ENCODE measurements at places on chromosomes 5 and 9.

- DNase-seq = no peak
These were observed 242.2 kb downstream of the FER start for GRCh38 chr5:108989761-108990392.

- DNase-seq = no peak
These were observed 13.7 kb upstream of the SOWAHA start for GRCh38 chr5:132799392-132799791.

DNA sequence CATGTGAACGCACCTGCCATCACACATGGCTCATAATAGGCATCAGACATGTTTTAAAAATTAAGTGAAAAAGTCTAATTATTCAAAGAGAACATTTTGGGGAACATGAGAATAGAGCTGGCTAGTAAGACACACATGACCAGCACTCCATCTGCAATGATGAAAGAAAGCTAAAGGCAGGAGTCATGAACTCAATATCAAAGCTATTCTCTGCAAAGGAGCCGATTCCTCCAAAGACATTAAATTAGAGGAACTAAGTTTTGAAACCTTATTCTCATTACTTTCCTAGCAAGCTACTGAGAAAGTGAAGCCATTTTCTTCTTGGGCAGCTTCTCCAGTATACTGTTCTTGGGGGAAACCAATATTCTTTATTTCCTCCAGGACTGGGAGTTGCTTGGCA is 172.0 kb downstream of the CRB2 start:
- no peak for DNase-seq

DNA sequence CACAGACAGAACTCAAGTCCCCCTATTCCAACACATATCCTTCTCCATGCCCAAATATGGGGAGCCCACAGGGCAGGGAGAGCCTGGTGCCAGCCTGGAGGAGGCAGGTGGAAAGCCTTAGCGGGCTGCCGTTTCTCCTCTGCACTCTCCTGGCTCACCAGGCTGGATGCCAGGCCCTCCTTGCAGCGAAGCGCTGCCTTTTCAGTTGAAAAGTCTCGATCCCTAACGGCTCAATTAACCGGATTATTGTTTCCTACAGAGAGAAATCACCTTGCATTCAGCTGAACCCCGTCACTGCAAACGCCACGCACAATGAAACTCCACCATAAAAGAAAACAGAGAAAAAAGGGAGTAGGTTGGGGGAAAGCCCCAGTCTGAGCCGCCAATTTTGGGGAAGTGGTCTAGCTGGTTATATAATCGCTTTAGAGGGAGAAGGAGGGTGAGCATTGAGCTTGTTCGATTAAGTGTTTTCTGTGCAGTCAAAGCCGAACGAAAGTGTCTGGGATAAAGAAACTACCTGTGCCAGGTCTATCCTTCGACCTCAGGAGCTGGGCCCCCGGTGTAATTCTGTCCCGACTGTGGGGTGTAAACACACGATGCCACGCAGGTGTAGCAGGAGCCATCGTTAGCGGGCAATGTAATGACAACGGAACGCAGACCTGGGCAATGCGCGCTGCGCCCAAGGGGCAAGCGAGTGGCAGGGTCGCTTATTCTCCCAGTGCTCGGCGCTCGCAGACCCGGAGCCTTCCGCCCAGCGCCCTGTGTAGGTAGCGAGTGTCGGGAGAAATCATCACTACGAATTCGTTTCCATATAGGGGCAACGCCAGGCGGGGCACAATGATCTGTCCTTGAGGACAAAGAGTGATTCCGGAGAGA is 3.8 kb downstream of the BARHL1 start:
- peak; percentile 46 for DNase-seq

GRCh38 chr5:151227918-151228447 is 4.1 kb upstream of the CCDC69 start:
- no peak for DNase-seq

- no peak for DNase-seq
These were observed 1085.2 kb upstream of the ARRDC3 start for GRCh38 chr5:92468295-92468694.

GRCh38 chr9:21001581-21001980 is 29.9 kb downstream of the HACD4 start:
- no peak for DNase-seq

- DNase-seq = peak; percentile 99
These were observed 156.3 kb upstream of the IER5L start for GRCh38 chr9:129334105-129334935.

- no peak for DNase-seq
These were observed 313.5 kb downstream of the CAAP1 start for GRCh38 chr9:26579056-26579455.

- DNase-seq = no peak
These were observed 114.7 kb downstream of the ST8SIA4 start for GRCh38 chr5:100788417-100788816.

DNA sequence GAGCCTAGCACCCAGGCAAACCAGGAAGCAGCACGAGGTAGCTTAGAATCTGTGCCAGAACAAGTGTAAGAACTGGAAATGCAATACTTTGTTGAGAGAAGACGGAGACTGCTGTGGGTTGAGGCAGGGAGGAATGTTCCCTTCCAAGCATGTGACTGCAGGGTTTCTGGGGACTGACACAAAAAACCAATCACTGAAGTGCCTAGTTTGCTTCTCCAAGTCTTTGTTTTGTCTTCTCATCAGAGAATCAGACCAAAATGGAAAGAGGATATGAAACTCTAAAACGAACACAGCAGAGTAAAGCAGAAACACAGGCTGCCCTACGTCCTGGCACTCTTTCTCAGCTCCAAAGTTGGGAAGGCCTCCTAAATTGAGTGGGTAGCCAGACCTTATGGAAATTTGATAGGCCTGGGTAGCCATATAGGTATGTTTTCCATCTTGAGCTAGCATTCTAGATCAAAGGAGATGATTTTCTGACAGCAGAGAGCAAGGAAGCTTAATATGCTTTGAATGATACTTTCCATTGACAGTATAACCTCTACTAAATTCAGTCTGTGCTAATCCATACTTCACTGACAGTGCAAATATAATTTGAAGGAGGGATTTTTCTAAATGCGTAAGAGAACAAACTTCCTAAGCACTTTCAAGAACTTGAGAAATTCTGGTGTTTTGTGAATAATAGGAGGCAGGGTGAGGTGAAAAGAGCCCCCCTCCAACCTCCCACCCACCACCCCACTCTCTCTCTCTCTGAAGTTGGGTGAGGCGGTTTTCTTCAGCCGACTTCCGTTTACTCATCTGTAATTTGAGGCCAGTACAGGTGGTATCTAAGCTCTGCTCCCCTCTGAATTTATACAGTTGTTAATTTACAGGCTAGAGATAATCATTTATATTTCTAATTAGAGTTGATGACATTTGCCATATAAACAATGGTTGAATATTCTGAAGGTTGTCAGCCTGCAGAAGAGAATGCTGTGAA is 5.5 kb downstream of the ADRB2 start:
- DNase-seq = no peak

GRCh38 chr5:61686491-61687257 is 354.6 kb downstream of the ZSWIM6 start:
- no peak for DNase-seq

DNA sequence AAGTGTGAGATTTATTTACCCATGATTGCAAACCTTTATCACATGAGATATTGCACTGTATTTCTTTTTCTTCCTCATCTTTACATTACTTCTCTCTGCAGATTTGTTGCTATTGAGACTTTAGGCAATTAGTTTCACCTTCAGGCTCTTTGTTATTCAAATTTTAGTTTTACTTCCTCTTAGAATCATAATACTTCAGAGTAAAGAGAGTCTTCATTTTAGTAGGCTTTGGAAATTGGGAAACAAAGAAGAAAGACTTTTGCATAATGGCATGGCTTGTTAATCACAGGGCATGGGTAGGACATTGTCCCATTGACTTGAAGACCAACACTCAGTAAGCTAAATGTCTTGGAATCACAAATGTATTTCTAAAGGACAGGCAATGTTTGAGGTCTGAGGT is 1.2 kb upstream of the PCDHGA5 start:
- DNase-seq = no peak

DNA sequence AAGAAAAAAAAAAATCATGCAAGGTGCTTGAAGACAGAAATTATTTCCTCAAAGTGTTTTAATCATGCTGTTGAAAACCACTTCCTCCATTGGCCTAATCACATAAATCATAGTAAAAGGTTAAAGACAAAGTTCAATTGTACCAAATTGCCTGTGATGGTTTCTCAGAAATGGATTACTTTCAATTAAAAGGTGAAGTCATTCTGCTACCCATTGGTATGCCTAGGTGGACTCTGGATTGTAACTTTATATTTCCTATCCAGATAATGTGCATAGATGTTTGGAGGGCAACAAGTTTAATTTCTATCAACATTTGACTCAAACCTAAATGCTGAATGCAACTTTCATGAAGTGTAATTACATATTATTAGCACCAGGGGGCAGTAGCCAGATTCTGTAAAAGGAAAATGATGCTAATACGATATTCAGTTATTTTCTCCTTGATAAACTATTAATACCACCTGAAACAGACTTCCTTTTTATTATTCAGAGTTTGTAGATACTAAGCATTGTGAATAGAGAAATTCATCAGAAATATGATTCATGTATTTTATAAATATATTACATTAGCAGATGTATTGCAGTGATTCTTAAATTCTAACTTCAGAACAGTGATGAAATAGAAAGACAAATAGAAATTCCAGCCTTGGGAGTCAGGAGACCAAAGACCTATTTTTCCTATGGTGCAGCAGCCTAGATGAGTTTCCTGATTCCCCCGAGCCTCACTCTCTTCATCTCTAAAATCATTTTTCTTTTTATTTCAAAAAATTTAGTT is 148.2 kb downstream of the CAAP1 start:
- DNase-seq = no peak

GRCh38 chr9:22100626-22101025 is 91.5 kb upstream of the CDKN2B start:
- no peak for DNase-seq

GRCh38 chr5:56517011-56517416 is 283.9 kb upstream of the ANKRD55 start:
- DNase-seq = no peak

- DNase-seq = no peak
These were observed 39.2 kb downstream of the ANXA2R start for GRCh38 chr5:43000914-43001313.

DNA sequence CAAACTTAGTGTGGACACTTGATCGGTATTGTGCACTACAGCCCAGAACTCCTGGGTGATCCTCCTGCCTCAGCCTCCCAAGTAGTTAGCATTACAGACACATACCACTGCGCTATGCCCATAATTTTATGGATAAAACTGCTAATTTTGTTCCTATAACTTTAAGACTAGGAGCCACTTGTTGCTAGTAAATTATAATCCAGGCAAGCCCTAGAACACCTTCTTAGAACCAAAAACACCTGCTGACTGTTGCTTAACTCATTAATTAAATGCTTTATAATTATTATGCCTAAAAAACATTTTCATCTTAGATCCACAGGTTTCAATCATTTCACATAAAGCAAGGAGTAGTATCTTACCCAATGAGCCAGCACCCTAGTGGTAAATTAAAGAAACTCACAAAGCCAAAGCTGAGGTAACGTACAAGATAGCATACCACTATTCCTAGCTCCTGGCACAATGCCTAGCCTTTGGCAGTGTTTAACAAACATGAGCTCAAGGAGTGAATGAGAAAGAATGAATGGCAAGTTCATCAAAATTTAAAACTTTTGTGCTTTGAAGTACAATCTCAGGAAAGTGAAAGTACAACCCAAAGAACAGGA is 5.4 kb downstream of the MRPS27 start:
- no peak for DNase-seq

DNA sequence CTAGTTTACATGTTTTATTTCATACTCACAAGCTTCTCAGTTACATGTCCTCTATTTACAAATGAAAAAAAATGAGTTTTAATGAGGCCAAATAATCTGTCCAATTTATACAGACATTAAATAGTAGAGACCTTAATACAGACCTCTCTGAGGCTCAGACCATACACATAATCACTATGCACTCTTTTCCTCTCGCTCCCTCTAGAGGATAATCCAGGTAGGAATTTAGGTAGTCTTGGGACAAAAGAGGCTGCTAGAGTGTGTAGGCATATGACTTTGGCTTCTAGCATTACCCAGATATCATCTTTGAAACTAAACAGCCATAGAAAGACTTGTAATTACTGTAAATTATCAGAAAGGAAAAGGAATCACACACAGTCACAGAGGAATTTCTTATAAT is 444.7 kb downstream of the HINT1 start:
- DNase-seq = peak; percentile 6

GRCh38 chr5:20248118-20248517 is 260.1 kb upstream of the CDH18 start:
- DNase-seq = no peak

GRCh38 chr9:124766815-124767554 is 4.1 kb downstream of the NR6A1 start:
- DNase-seq = no peak

DNA sequence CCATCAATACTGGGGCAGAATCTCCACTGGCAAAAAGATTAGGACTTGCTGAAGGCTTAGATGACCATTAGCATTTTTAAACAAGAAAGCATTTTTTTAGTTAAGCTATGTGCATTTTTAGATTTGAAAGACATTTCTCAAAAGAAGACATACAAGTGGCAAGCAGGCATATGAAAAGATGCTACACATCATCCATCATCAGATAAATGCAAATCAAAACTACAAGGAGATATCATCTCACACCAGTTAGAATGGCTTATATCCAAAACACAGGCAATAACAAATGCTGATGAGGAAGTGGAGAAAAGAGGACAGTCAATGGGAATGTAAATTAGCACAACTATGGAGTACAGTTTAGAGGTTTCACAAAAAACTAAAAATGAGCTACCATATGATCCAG is 195.6 kb upstream of the TNC start:
- no peak for DNase-seq

GRCh38 chr5:56601641-56602071 is 213.7 kb upstream of the MAP3K1 start:
- no peak for DNase-seq

DNA sequence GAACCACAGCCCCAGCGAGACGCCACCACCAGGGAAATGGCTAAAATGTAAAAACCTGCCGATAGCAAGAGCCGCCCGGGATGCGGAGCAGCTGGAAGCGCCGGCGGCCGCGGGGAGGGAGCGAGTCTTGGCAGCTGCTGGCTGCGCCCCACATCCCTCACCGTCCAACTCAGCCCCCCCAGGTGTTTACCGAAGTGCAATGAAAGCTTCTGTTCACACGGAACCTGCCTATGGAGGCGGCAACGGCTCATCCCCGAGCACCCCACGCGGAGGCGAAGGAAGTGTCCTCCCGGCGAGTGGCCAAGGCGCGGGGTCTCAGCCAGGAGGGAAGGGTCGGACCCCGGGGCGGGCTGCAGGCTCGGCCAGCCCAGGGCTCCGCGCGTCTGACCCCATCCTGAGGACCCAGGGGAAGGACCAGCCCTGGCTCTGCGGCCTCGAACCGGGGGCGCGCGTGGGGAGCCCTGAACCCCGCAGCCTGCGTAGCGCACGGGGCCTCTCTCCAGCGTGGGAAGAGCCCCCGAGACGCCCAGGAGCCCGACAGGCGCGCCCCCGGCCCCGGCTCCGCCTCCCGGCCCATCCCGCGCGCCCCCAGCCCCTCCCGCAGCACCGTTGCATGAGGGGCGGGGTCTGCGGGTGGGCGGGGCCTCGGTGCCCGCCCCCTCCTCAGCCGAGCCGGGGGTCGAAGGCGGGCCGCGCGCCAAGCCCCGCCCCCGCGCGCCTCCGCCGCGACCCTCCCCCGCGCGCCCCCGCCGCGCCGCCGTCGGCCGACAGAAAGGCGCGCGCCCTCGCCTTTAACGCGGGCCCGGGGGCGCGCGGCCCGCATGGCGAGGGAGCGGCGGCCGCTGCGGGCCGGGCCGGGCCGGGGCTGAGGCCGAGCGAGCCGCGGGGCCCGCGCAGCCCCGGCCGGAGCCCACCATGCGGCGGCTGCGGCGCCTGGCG is at the start of gene DIPK1B:
TSS of gene DIPK1B (plus strand) at position 822 of the 939 bp plus-strand sequence. CDS start at position 916, 94 bp downstream.
- peak; percentile 65 for DNase-seq

Measured in ELF-1 (cell line).